ENCODE measurements at places on chromosomes 7 and 10.

DNA sequence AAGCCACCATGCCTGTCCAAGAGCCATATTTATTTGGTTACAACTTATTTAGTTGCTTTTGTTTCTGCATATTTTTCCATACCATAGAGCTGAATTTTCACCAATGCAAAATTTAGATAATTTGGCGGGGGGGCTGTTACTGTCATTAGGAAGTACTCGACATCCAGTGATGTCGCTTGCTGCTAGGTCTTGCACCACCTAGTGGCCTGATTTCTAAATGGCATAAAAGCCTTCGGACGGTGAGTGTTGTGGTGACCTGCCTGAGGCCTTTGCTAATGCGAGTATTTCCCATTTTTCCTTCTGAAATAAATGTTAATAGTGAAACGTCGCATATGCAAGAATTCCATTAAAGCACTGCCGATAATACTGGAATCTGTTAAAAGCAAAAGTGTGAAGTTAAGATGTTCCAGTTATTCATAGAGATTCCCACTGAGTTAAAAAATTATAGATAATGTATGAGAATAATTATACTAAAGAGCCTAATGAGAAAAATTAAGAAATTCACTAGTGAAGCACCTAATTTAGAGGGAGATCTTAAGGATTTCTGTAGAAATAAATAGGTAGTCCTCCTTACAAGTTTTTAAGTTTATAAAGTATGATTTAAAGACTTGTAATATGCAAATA lies 86.1 kb upstream of the DNAJB6 start:
- peak; percentile 71 for DNase-seq

- DNase-seq = no peak
Measured at GRCh38 chr10:61828034-61828433, 73.5 kb upstream of the ARID5B start.

DNA sequence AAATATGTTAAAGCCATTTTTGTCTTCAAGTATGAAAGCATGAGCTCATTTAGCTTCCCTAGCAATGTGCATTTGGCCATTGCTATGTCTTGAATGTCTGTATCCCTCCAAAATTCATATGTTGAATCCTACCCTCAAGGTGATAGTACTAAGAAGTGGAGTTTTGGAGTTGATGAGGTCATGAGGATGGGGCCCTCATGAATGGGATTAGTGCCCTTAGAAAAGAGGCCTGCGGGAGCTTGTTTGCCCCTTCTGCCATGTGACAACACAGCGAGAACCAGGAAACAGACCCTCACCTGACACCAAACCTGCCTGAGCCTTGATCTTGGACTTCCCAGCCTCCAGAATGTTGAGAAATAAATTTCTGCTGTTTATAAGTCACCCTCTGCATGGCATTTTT lies 61.3 kb upstream of the UCN3 start:
- no peak for DNase-seq

- peak; percentile 45 for DNase-seq
Measured at GRCh38 chr7:27242555-27243339, at the start of gene EVX1. EVX1 (plus strand) TSS chr7:27242802; CDS start chr7:27243031, 229 bp downstream.

DNA sequence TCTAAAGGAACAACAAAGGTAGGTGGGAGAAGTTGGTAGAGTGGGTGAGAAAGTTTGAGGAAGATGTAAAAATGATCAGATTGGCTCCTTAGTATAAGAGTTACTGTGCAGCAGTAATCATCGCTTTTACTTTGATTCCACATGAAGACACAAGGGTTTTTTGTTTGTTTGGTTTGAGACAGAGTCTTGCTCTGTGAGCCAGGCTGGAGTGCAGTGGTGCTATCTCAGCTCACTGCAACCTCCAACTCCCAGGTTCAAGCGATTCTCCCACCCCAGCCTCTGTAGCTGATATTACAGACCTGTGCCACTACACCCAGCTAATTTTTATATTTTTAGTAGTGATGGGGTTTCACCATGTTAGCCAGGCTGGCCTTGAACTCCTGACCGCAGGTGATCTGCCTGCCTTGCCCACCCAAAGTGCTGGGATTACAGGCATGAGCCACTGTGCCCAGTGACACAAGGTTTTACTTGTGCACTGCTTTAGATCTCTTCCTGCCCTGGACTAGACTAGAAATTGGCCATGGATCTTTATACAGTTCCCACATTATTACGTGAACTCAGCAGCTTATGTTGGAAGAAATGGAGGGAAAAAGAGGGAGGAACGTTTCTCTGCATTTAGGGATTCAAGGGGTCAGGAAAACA lies 10.7 kb downstream of the LUC7L2 start:
- no peak for DNase-seq

DNA sequence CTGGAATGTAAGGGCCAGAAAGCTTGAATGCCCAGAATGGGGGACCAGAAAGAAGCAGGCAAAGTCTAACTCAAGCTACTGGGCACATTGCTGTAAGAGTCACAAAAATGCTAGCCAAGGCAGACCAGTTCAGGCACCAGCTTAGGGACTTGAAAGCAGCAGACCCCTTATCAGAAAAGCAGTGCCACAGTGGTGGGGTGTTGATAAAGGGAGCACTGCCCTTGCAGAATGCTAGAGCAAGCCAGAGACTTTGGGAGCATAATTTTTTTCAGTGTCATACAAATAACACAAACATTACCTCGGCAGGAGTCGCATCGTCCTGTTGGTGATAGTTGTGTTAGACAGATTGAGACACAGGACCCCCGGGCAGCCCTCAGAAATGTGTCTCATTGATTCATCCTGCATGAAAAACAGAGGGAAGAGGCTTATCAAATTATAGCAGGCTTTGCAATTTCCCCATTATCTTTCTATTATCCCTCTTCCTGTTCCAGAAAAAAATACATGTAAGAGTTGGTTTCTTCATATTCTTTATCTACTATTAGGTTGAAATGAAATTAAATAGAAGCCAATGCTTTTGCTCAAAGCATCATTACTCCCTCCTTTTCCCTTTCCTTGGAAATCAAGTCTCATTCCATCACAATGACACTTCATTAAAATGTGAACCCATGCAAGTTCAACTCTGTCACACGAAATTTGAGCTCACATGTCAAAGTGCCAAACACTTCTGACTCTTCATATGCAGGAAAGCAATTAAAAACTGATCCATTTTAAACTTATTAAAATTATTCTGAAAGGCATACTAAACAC lies 13.4 kb downstream of the LRRC17 start:
- no peak for DNase-seq

GRCh38 chr10:80187465-80188409 lies 17.6 kb downstream of the ANXA11 start:
- peak; percentile 90 for DNase-seq

GRCh38 chr7:78226059-78226719 lies 427.6 kb downstream of the PHTF2 start:
- DNase-seq = peak; percentile 2

DNA sequence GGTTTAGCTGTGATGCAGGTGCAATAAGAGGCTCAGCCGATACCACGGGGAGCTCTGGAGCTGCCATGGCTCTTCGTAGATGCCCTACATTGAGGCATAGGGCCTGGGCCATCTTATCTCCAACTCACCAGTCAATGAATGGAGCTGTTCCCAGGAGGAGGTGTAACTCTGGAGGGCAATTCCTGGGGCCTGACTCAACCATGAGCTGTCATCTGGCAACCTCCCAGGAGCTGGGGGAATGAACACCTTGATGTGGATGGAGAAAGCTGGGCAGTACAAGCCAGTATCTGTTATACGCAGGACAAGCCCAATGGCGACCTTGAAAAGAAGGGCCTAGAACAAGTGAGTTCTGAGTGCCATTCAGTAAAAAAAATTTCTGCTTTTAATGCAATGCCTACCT lies 224.0 kb upstream of the PLXDC2 start:
- DNase-seq = no peak

- DNase-seq = no peak
Measured at GRCh38 chr7:130490311-130490791, 1.5 kb upstream of the MEST start.

DNA sequence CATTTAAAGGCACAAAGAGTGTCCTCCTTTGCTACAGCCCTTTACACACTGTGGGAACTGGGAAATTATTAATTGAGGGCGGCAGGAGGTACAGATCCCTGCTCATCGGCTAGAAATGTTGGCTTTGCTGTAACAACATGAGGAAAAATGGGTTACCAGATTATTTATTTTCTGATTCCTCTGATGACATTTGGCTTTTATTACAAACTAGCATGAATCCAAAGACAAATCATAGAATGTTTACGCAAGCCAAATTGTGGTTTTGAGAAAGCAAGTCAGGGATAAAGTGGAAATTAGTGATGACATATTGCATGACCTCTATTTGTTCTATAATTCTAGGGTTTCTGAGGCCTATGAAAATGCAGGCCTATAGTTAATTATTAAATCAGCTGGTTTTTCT lies 126.1 kb upstream of the TMEM196 start:
- DNase-seq = no peak

DNA sequence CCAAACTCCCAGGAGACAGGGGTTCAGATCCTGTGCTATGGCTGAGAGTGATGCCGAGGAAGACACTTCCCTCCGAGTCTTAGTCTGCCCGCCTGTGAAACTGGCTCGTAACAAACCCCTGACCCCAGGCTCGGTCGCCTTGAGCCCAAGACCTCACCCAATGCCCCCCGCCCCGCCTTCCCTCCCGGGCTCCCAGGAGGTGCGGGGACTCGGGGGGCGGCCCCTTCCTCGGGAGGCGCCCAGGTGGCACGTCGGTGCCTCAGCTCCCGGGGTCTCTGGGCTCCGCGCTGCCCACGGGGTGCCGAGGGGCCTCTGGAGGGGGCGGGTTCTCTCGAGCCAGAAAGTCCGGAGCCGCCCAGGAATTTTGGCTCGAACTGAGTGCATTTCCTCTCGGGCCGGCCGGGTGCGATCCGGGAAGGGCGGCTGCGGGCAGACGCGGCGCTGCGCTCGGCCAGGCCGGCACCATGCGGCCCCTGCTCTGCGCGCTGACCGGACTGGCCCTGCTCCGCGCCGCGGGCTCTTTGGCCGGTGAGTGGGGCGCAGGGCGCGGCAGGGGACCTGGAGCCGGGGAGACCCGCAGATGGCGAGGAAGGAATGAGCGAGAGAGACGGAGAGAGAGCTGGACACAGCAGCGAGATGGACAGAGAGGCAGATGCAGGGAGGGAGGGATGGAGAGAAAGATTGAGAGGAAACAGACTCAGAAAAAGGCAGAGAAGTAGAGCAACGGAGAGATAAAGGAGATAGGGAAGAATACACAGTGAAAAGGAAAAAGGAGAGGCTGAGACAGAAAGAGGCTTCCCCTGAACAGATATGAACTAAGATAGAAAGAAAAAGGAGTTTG lies at the start of gene PLAC9:
TSS of gene PLAC9 (plus strand) at position 432 of the 841 bp plus-strand sequence. CDS start at position 465, 33 bp downstream.
- no peak for DNase-seq

- DNase-seq = no peak
Measured at GRCh38 chr7:21198921-21199320, 229.0 kb upstream of the SP4 start.

DNA sequence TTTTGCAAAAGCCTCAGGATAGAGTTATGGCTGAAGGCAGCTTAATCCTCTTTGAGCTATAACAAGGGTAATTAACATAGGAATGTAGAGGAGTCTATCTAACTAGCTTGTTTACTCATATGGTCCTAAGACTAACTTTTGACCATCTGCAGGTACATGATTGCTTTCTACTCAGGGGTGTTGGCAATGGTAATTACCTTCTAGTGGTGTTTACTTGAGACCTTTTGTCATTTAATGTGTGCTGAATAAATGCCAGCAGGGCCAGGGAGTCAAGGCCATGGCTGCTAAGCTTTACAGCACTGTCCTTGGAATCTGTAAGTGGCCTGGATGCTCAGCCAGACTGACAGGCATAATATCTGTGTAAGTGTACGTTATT lies 1325.0 kb downstream of the XPNPEP1 start:
- no peak for DNase-seq

DNA sequence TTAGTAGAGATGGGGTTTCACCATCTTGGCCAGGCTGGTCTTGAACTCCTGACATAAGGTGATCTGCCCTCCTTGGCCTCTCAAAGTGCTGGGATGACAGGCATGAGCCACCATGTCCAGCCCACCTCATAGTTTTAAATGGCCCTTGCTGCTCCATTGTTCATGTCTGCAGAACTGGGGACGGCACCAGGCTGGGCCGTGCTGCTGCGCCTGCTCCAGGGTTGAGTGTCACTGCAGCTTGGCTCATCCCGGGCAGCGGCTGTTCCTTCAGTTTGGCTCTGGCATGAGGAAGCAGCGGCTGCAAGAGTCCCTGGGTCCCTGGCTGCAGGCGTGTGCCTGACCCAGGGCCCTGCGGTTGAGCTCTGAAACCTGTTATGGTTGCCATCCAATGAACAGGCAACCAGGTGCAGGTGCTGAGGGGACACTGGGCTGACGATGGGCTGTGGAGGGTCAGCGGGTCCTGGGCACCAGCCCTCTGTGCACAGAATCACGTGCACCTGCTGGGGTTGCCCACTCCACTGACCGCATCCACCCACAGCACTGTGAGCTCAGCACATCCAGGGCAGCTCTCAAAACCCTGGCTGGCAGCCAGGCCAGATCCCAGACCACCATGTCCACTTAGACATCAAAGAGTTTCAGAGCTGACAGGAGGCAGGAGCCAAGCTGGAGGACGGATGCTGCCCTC lies 70.2 kb upstream of the PPP2R2D start:
- no peak for DNase-seq

GRCh38 chr7:22860337-22860736 lies 37.7 kb upstream of the TOMM7 start:
- DNase-seq = no peak

- DNase-seq = no peak
Measured at GRCh38 chr10:61250131-61250530, 203.1 kb downstream of the TMEM26 start.

- DNase-seq = no peak
Measured at GRCh38 chr7:36205803-36206202, 52.7 kb downstream of the EEPD1 start.

DNA sequence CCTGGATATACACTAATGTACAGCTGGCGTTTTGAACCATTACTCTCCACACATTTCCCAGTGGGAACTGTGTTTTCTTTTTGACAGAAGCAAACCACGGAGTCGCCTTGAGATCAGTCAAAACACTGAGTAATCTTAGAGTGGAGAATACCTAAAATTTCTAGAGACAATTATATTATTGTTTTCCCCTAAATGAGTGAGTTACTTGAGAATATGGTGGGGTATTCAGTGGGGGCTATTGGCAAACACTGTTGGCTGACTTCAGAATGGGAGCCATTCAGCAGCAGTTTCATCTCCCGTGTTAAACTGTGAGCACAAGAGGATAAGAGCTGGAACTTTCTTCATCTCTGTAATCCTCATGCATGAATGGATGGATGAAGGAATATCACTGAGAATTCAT lies 6.2 kb downstream of the IL2RA start:
- DNase-seq = no peak

DNA sequence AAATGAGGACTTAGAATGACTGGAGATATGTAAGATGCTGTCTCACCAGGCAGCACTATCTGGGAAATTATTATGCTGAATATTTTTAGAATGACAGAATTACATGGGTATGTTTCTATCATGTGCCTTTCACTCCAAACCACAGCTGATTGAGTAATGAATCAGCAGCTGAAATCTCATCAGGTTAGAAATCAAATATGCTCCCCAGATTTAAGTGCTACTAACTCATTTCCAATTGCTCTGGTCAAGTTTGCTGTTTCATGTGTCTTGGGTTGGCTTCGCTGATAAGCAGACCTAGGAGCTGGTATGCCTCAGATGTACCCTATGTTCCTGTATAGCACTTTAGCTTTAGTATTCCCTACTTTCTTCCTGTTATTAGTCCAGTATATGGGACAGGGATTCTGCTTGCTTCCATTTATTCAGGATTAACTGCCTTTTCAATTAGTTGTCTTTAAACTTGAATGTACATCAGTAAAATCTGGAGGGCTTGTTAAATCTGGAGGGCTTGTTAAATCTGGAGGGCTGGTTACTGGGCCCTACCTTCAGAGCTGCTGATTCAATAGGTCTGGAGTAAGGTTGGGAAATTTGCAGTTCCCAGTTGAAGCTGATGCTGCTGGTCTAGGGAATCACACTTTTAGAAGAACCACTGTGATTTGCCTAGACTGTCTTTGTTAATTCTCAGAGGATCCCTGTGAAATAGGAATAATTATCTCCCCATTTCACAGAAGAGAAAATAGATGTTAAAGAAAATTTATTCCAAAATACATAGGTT lies 172.9 kb downstream of the DKK1 start:
- no peak for DNase-seq

All from KBM-7 (cell line).